ENCODE measurements at places on chromosomes 1 and 21.

- no peak for DNase-seq
Measured at GRCh38 chr1:200556002-200556401, 64.5 kb downstream of the KIF14 start.

- DNase-seq: no peak
Measured at GRCh38 chr1:2228157-2228594, at the start of gene SKI. Gene SKI (plus strand): TSS chr1:2228319. CDS start chr1:2228767, 448 bp downstream.

- DNase-seq: no peak
Measured at GRCh38 chr1:92805216-92805615, 20.3 kb upstream of the EVI5 start.

DNA sequence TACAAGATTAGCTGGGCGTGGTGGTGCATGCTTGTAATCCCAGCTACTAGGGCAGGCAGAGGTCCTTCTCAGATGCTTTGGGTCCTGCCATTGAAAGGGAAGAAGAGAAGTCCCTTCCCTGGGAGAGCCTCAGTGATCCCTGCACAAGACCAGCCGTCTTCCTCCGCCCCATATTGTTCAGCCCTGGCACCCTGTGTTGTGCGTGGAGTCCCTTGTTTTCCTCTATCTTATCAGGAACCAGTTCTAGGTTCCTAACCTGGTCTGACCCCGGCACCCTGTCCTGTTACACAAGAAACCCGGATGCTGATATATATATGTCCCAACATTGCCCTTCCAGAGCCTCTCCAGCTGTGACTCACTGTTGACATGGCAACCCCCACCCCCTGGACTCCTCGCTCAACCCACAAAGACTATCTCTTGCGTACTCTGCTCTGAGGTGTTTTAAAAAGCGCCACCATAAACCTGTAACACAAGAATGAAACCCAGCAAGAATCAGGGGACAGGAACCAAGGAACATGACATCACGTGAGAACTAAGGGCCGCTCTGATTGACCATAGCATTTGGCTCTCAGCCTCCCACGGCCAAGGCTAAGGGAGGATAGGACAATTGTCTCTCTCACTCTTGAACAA, 4.8 kb downstream of the MX2 start:
- DNase-seq: no peak

DNA sequence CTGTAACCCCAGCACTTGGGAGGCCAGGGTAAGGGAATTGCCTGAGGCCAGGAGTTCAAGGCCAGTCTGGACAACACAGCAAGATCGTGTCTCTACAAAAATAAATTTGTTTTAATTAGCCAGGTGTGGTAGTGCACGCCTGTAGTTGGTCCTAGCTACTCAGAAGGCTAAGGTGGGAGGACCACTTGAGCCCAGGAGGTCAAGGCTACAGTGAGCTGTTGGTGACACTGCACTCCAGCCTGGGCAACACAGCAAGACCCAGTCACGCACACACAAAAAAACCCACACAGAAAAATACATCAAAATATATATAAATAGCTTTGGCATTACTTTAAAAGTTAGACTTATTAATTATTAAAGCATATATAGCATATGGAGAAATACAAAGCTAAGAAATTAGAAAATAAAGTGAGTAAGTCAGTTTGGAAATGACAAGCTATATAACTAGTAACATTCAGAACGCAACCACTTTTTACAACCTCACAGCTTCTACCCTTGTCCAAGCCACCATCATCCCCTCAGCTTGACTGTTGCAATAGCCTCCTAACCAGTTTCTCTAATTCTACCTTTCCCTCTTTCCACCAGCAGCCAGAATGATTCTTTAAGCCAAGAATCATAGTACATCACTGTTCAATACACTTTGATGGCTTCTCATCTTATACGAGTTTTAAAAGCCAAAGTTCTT, 14.5 kb downstream of the PIK3R3 start:
- DNase-seq: no peak

- peak; percentile 71 for DNase-seq
Measured at GRCh38 chr1:58781541-58782177, 2.2 kb downstream of the JUN start.

GRCh38 chr1:171641076-171641864, 11.2 kb downstream of the MYOC start:
- DNase-seq: no peak

DNA sequence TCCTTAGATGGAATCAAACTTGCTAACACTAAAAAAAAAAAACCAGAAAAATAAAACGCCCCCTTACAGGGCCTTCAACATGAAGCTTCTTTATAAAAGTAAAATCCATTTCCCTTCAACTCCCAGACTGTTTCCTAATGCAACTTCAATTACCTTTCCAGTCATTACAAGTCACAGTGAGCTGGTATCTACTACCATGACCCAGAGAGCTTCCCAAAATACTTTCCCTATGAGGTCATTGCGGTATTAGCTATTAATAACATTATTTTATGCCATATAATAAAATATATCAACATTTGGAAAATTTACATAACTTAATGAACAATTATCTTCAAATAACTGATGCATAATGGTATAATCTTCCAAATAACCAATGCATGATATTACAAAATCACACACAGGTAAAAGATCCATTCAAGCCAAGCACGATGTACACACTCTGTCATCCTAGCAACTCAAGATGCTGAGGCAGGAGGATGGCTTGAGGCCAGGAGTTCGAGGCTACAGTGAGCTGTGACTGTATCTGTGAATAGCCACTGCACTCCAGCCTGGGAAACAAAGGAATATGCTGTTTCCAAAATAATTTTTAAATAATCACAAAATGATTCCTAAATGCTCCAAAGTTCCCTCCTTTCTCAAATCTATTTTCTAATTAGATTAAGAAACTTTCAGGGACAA, 24.1 kb downstream of the EIF4G3 start:
- no peak for DNase-seq

- DNase-seq: no peak
Measured at GRCh38 chr1:211606914-211607753, 28.2 kb upstream of the SLC30A1 start.

GRCh38 chr1:103265551-103265950, 157.2 kb upstream of the COL11A1 start:
- no peak for DNase-seq

DNA sequence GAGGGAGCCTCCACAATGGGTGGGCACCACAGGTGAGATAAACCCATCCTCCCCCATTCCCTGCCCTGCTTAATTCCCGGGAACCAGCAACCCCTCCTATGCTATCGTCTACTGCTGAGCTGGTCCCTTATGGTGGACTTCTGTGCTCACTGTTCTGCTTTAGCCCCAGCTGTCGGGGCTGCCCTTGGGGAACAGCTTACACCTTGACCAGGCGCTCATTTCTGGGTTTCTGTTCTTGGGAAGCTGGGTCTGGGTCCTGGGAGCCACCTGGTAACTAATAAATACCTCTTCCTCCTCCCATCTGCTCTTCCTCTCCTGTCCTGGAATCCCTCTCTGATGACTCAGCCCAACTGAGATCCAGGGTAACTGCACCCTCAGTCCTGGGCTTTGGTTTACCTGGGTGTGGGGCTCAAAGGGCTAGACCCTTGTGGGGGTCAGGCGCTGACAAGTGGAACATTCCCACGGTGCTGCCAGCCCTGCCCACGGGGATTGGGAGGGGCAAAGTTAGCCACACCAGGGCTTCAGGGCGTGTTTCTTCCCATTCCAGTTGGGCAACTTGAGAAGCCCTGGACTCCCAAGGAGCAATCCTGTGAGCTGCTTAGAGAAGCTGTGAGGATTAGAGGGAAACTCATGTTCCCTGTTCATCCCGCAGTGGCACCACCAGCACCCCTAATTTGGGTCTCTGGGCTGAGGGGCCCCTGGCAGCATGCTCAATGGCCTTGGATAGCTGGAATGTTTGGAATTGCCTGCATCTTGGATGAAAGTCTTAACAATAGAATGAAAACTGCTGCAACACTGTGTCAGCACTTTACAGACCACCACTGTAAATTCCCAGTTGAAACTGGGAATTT, 1.6 kb downstream of the PCAT6 start:
- DNase-seq: no peak

DNA sequence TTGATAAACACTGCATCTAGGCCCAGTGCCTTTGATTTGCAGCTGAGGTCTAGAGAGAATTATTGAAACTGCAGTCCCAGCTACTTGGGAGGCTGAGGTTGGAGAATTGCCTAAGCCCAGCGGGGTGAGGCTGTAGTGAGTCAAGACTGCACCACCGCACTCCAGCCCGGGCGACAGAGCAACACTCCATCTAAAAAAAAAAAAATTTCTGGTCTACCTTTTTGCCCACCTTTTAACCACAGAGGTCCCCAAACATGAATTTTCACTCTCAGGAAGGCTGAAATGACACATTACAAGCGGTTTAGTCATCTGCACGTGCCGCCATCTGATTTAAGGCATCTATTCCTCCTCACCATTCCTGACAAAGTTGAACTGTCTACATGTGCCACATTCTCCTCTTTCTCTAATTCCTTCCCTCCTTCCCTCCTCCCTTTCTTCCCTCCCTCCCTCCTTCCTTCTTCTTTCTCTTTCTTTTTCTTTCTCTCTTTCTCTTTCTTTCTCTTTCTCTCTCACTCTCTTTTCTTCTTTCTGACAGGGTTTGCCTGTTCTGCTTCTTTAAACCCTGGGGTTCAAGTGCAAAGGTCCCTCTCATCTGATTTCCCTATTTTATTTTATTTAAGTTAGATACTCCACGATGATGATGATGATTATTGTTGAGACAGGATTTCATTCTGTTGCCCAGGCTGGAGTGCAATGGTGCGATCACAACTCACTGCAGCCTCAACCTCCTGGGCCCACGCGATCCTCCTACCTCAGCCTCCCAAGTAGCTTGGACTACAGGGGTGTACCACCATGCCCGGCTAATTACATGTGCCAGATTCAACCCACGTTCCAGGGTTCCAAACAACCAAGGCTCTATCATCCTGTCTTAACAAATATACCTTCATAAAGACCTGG, 3.0 kb upstream of the SOD1 start:
- no peak for DNase-seq

- DNase-seq: no peak
Measured at GRCh38 chr1:197715806-197716205, 59.5 kb downstream of the DENND1B start.

DNA sequence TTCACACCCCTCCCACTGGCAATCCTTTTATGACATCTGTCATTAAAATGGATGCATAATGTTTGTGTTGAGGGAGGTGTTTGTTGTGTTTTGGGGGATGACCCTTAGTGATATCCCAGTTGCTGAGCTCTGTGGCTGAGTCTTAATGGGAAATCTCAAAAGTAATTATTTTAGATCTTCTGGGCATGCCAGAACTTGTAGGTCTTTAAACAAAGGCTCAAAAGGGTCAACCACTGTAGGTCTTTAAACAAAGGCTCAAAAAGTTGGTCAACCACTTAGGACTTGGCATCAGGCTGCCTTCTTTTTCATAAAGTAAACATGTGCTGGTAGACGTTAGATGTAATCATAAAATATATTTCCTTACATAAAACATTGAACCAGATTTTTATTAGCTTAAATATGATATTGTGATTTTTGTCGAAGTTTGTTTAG, 78.0 kb downstream of the CDC14A start:
- peak; percentile 26 for DNase-seq

GRCh38 chr1:180606155-180606554, 25.7 kb upstream of the XPR1 start:
- no peak for DNase-seq

GRCh38 chr1:114828251-114828650, 26.4 kb upstream of the SYCP1 start:
- DNase-seq: no peak

DNA sequence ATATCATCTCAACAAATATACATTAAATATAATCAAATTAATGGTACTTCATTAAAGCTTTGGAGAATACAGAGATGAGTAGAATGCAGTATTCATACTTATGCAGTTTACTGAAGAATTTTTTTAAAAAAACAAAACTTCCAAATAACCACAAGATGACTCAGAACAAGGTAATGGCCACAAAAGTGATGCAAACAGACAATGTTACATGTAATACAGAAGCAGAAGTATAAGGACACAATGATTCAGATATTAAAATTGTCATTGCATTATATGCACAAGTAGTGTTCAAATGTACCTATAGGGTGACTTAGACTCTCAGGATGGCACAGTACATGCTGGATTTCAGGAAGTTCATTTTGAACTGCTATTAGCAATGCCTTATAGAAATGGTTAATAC, 227.2 kb upstream of the ST6GALNAC5 start:
- no peak for DNase-seq

DNA sequence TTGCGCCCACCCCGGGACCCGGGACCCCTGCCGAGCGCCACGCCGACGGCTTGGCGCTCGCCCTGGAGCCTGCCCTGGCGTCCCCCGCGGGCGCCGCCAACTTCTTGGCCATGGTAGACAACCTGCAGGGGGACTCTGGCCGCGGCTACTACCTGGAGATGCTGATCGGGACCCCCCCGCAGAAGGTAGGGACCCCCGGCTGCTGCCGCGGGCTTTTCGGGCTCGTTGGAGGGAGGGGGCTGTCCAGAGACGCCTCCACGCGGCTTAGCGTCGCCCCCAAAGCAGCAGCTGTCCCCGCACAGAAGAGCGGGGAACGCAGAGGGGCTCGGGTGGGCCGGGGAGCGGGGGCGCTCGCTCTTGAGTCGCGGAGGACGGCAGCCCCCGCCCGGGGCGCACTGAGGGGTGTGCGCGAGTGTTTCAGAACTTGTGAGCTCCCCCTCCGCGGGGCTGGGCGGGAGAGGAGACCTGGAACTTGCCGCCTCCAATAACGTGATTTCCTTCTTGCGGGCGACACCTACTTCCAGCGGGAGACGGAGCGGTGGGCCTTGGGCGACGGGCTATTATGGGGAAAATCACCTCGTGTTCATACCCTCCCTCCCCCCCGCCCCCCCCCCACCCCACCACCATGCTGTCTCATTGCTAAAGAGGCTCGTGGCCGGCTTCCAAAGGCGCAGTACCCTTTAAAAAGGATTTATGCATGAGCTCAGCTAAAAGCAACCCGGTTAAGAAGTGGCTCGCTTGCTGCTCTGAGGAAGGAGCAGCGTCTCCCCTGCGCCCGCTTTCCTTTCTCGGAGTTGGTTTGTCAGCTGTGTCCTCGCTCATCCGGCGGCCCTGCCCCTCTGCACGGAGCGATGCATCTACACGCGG, 664 bp downstream of the BACE2 start:
- DNase-seq: peak; percentile 42

- no peak for DNase-seq
Measured at GRCh38 chr1:16116625-16117024, 39.2 kb downstream of the EPHA2 start.

- no peak for DNase-seq
Measured at GRCh38 chr1:56123421-56123820, 455.9 kb downstream of the PLPP3 start.

GRCh38 chr1:174221681-174222080, 62.4 kb downstream of the RABGAP1L start:
- no peak for DNase-seq

- DNase-seq: no peak
Measured at GRCh38 chr1:218456444-218456843, 111.3 kb downstream of the TGFB2 start.

DNA sequence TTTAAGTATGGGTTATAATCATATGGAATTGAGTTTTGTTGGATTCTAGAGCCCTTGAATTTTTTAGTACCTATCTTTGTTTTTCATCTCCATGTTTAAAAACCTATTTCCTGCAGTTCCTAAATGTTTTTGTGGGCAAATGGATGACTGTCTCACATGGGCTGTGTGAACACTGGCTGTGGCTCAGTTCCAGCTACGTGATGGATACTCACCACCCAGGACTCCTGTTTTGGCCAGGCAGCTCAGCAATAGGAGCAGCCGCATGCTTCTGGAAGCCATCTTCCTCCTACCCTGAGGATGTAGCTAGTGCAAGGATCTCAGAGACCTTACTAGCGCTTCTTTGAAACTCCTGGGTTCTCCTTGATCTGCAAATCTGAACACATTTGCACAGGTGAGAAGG, 2.8 kb downstream of the REG4 start:
- no peak for DNase-seq

GRCh38 chr1:15531003-15531402, 4.4 kb downstream of the DNAJC16 start:
- DNase-seq: no peak

- no peak for DNase-seq
Measured at GRCh38 chr1:165851034-165851658, 23.7 kb downstream of the UCK2 start.
